ENCODE measurements at places on chromosomes 2 and 18.

DNA sequence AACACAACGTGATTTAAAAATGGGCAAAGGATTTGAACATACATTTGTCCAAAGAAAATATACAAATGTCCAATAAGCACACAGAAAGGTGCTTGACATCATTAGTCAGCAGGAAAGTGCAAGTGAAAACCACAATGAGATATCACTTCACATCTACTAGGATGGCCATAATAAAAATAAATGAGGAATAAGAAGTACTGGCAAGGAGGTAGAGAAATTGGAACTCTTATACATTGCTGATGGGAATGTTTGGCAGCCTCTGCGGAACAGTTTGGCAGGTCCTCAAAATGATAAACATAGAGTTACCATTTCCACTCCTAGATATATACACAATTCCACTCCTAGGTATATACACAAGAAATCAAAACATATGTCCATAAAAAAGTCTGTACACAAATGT, 51.0 kb upstream of the PGAP1 start:
- DNase-seq: no peak

DNA sequence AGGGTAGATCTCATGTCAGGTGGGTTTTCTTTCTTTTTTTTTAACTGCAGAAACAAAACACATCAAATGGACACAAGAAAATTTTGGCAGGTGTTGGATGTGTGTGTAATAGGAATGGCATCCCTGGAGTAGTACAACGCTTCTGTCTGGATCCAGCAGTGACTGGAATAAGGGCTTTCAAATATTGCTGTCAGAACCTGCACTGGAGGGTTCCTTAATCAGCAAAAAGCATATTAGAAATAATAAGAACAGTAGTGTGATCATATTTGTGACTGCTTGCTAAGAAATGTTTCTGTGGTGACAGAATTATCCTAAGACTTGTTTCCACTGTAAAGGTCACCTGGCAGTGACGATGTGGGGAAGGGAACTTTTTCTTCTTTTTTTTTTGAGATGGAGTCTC, 30.8 kb downstream of the CREG2 start:
- DNase-seq: no peak

DNA sequence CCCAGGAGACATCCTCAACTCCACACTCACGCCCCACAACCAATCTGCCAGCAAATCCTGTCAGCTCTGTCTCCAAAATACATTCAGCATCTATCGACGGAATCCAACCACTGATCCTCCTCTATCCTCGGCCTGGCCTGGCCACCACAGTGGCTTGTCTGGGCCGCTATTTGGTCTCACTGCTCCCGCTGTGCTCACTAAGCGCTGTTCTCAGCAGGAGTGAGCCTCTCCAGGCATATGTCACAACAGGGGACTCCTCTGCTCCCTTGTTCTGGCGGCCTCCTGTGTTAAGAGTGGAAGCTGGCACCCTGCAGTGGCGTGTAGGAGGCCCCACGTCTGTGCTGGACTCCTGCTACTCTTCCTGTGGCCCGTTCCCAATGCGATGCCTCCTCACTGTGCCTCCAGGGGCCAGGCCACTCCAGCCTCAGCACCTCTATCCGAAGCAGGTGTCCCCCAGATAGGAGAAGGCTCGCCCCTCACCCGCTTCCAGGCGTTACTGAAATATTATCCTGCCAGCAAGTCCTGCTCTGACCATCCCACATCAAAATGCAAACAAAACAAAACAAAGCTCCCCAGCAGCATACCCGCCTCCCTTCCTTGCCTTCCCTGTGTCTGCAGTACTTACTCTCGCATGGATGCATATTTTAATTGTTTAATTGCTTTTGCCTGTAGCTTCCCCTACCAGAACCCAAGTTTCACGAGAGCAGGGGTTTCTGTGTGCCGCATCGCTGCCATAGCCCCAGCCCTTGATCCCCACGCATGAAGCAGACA, 39.9 kb downstream of the CENPO start:
- no peak for DNase-seq

- no peak for DNase-seq
These were observed 180.9 kb downstream of the BCL2 start for GRCh38 chr18:63138436-63139340.

- no peak for DNase-seq
These were observed 150.7 kb upstream of the KLF7 start for GRCh38 chr2:207316484-207316883.

GRCh38 chr2:47283659-47284058, 119.3 kb upstream of the MSH2 start:
- no peak for DNase-seq

- DNase-seq: peak; percentile 46
These were observed 97.5 kb upstream of the CD302 start for GRCh38 chr2:159895258-159896065.

DNA sequence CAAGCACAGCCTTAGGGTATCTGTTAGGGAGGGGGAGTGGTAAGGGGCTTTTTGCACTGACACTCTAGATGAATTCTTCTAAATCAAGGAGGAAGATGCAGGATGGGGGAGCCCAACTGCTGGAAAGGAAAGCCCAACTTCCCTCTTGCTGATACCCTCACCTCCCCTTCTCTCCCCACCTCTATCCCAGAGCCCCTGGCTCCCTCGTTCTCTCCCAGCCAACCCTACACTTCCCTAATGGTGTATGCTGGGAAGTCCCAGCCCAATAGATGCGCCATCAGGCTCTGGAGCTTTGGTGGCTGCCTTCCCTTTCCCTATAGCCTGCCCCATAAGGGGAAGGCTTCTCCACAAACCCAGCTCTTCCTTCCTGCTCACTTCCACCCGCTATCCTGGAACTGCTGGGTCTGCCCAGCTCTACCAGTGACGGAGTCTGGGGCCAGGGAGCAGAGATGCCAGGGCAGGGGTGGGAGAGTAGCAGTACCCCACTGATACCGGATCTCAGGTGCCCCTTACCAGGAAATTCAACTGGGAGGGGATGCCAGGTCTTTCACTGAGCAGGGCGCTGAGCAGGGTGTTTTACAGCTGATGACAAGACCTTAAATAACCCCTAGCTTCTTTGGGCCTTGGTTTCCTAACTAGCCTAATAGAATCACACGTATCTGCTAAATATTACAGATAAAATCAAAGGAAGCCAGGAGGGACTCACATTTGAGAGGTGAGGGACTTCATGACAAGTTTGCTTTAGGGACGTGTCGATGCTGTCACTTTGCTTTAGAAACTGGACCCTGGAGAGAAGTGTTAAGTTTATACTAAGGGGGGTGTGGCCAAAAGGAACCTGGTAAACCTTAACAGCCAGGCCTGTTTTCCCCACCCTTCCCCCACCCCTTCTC, 82.6 kb downstream of the DNMT3A start:
- DNase-seq: no peak

GRCh38 chr18:38545071-38545470, 979.5 kb upstream of the CELF4 start:
- DNase-seq: no peak

GRCh38 chr2:137865954-137866540, 98.2 kb upstream of the HNMT start:
- no peak for DNase-seq

DNA sequence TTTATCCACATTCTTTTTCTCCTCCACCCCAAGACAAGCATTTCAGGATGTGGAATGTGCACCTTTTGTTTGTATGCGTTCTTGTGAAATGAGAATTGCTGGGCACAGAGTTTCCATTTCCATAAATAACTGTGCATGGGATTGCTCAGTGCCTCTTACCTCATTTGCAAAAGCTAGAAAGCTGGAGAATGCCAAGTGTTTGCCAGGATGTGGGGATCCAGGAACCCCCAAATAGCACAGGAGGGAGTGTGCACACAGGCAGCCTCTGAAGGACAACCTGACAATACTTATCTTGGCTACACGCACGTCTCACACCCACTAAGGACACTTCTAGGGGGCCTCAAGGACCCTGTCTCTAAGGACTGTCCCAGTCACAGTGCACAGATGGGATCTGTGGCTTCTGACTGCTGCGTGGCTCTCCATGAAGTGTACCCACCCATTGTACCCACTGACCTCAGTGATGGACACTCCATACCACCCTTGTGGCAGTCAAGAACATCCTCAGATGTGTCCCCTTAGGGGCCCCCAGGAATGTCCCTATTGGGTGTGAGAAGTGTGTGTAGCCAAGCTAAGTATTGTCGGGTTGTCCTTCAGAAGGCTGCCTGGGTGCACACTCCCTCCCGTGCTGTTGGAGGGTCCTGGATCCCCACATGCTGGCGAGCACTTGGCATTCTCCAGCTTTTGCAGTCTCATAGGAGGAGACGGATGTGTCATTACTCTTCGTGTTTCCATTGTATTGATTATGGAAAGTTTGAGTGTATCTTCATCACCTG, 38.4 kb downstream of the CAPN13 start:
- DNase-seq: no peak

- DNase-seq: no peak
These were observed 8.9 kb downstream of the HJURP start for GRCh38 chr2:233845301-233846060.

DNA sequence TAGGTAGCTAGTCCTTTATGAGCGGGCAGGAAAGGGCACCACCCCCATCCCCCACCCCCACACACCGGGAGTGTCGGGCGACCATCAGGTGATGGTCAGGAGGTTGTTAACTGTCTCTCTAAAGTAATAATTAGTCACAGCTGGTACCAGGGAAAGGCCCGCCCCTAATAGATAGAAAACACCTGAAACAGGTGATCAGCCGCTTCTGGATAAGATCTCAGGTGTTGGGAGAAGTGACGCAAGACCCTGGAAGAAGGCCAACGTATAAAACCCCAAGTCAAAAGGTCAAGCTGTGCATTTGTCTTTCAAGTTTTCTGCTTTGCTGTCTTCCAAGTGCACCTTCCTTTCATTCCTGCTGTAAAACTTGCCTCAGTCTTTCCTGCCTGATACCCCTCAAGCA, 59.6 kb upstream of the LINC00305 start:
- no peak for DNase-seq

DNA sequence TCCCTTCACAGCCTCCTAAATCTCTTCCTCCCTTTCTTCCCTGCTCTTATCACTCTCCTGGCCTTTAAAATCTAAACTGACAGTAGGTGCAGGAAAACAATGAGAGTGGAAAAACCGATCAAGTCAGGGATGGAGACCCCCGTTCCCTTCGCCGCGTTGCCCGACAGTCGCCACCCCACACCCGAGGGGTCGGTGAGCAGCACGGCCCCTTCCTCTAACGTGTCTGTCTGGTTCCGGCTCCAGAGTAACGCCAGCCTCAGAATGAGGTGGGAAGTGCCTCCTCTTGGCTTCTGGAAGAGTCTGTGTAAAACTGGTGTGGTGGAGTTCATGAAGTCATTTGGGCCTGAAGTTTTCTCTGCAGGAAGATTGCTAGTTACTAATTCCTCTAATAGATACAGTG, 138.6 kb downstream of the NFATC1 start:
- no peak for DNase-seq

- DNase-seq: no peak
These were observed 37.8 kb upstream of the FZD5 start for GRCh38 chr2:207807516-207807915.

DNA sequence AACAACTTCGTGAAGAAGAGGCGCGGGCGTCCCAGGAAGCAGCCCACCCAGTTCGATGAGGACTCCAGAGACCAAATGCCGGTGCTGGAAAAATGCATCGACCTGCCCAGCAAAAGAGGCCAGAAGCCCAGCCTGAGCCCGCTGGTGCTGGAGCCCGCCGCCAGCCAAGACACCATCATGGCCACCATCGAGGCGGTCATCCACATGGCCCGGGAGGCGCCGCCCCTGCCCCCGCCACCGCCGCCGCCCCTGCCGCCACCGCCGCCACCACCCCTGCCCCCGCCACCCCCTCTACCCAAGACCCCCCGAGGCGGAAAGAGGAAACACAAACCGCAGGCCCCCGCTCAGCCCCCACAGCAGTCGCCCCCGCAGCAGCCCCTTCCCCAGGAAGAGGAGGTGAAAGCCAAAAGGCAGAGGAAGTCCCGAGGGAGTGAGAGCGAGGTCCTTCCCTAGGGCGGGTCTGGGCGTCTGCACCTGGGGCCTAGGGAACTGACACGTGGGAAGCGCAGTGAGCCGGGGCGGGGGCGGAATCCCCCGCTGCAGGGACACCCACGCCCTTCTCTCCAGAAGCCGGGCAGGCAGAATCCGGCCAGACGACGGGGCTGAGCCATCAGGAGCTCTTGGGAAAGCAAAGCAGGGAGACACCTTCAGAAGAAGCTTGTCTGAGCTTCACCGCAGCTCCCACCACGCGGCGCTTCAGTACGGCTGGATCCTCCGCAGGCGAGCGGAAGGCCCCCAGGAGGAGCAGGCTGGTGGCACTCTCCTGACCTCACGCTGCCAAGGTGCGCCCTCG, 382.8 kb downstream of the SETBP1 start:
- no peak for DNase-seq

DNA sequence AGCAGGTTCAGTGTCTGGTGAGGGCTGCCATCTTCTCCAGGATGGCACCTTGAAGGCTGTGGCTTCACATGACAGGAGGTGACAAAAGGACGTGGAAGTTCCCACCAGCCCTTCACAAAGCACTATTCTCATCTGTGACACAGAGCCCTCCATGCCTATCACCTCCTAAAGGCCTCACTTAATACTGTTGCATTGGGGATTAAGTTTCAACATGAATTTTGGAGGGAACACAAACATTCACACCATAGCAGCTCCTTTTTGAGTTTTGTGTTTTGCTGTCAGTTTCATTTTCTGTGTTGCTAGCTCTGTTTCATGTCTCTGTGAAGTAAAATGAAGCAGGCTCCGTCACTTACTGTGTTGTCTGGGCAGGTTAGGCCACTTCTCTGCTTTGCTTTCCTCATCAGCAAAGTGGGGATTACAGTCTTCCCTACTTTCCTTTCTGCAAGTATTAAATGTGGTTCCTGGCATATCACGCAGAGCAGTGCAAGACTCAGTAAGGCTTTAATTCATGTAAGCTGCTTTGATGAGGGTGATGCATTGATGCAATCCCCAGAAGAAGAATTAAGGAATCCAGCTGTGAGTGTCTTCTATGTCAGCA, 31.6 kb downstream of the LIMS1 start:
- DNase-seq: no peak

DNA sequence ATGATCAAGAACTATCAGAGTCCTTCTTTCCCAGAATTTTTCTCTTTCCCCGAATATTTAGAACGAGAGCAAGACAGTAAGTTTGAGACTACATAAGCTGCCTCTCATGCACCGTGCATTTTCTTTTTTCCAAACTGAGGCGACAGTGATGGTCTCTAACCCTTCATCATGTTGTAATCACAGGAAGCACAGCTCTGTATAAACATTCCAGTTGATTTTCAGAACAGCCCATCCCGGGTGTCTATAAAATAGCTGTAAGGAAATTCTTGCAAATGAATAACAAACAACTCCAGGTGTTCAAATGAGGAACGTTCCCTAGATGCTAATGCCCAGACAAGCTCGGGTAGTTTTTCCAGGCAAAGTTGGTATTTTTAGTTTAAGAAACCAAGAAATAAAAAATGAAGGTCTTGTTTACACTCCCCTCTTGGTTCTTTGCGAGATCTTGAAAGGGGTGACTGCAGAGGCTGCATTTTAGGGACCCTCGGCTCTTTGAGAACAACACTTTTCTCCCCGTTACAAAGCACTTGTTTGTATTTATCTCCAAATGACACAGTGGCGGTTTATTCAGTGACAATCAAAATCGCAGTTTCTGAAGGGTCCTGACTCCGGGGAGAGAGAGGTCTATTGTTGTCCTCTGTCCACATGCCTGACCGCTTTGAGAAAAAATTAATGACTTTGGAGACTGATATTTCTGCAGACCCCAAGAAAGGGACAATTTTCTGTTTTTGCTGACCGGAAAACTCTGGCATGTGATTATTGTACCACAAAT, 101.1 kb upstream of the NCK2 start:
- DNase-seq: no peak
